ENCODE measurements at places on chromosomes 11 and 22. TPM values are rescaled to one million over a fixed set of nuclear protein-coding genes. Genes with fewer than 3 reads are reported as not detected.

APOL3 gene
- total RNA-seq, result 25.4 TPM

ETS1 gene
- total RNA-seq, result 64.0 TPM

RASSF10 gene
- 1.0 TPM for total RNA-seq

MMP3 gene
- total RNA-seq, result 1.4 TPM

MRGPRX3 gene
- total RNA-seq, result not detected

C22orf31 gene
- total RNA-seq, result not detected

BET1L gene
- 17.7 TPM for total RNA-seq

TMEM191B gene
- not detected for total RNA-seq

SLC16A8 gene
- total RNA-seq, result 0.16 TPM

LDLRAD3 gene
- 13.8 TPM for total RNA-seq

CEND1 gene
- not detected for total RNA-seq

CDHR5 gene
- total RNA-seq, result not detected

SYT12 gene
- total RNA-seq, result 0.26 TPM

SLC22A12 gene
- not detected for total RNA-seq

CNGA4 gene
- total RNA-seq, result not detected

OR51B4 gene
- 2.0 TPM for total RNA-seq

RELT gene
- 2.6 TPM for total RNA-seq

OR5B21 gene
- not detected for total RNA-seq

TUG1 gene
- total RNA-seq, result 120 TPM

GLB1L2 gene
- 1.5 TPM for total RNA-seq
